ENCODE measurements at places on chromosomes 13 and 19.

- no peak for DNase-seq
These were observed 26.7 kb upstream of the TDRD3 start for GRCh38 chr13:60370343-60370742.

- DNase-seq = no peak
These were observed 3.8 kb upstream of the ACTL9 start for GRCh38 chr19:8702350-8702749.

GRCh38 chr13:93230261-93230855 lies 3.8 kb downstream of the GPC6 start:
- DNase-seq = no peak

DNA sequence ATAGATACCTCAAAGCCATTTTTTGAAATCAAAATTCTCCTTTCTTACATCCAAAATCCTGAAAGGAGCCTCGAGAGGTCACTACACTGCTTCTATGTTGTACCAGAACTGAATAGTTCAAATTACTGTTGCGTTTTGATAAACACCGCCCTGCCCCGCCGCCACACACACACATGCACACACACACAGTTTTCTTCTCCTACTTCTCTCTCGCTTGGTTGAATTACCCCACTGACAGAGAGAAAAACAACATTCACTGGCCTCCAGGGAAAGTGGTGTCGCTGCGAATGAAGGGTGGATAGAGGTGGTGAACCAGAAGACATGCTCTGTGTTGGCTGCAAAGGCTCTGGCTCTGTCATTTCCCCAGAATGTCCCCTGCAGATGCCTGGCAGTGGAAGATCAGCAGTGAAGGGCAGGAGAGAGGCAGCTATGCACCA lies 183.4 kb upstream of the RFC3 start:
- no peak for DNase-seq

DNA sequence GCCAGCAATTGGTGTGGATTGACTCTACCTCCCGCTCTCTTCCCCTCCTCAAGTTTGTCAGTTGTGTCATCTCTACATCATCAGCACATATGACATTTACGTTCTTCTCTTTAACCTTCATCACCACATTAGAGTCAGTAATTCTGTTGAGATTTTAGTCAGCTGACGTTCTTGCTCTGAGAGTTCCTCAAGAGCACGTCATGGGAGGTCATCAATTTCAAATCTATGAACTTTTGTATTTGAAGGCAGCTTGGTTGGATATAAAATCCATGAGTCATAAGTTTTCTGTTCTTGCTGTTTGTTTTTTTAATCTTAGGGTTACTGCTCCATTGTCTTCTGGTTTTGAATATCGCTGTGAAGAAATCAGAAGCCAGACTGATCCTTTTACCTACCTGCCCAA lies 21.8 kb upstream of the ARGLU1 start:
- no peak for DNase-seq

- DNase-seq = no peak
These were observed 79.1 kb upstream of the ZNF835 start for GRCh38 chr19:56750658-56751057.

DNA sequence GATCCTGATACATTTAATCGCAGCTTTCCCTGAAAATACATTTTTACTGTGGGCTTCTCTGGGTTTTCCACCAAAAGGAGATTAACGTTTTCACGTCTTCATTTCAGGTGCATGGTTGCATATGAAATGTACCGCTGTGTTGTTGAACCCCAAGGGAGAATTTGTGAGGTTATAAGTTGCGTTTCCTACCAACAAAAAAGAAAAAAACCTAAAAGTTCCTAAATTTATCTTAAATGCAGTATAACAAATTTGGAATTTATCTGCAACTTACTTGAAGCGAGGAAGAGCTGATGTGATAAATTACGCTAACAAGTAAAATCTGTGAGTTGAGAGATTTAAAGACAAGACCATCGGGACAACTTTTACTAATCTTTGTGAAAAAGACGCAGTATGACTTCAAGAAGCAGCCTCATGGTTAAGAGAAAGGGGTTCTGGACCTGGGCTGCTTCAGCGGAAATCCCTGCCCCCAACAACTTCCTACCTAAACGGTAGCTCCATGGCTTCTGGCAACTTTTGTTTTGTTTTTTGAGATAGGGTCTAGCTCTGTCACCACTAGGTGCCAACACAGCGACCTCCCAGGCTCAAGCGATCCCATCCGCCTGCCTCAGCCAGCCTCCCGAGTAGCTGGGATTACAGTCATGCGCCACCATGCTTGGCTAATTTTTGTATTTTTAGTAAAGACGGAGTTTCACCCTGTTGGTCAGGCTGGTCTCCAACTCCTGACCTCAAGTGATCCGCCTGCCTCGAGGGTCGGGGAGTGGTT lies 958 bp upstream of the OBI1 start:
- DNase-seq = no peak

GRCh38 chr13:28055357-28055756 lies 45.0 kb downstream of the FLT3 start:
- no peak for DNase-seq

Data from epithelial cell of prostate (primary cell).